ENCODE measurements at places on chromosomes 1 and 21. TPM values are rescaled to one million over a fixed set of nuclear protein-coding genes. Genes with fewer than 3 reads are reported as not detected.

Gene ST6GALNAC5
- total RNA-seq: 6.4 TPM

Gene RYR2
- total RNA-seq: 22.4 TPM

Gene SHISA4
- total RNA-seq: 21.4 TPM

Gene CD5L
- not detected for total RNA-seq

Gene NOS1AP
- total RNA-seq: 11.9 TPM

Gene EEIG2
- 12.5 TPM for total RNA-seq

Gene C4BPA
- not detected for total RNA-seq

Gene MTARC1
- 13.2 TPM for total RNA-seq

Gene EPHA8
- total RNA-seq: not detected

Gene FAM72D
- total RNA-seq: 0.36 TPM

Gene SPRTN
- total RNA-seq: 12.9 TPM

Gene PRAMEF1
- not detected for total RNA-seq

Gene DAB1
- 1.1 TPM for total RNA-seq

Gene GFI1
- 0.28 TPM for total RNA-seq

Data from sigmoid colon (tissue), 7 donors.